OCI-LY7 (cell line): ENCODE measurements at places on chromosomes 11 and 22.
A peak's percentile ranks its signal among the peaks of the same experiment; 100 is the strongest.

GRCh38 chr11:111440416-111441205 lies 61.5 kb upstream of the POU2AF1 start:
- DNase-seq: no peak

GRCh38 chr22:27193215-27193614 lies 535.8 kb downstream of the MIAT start:
- DNase-seq: no peak

GRCh38 chr22:25200967-25201366 lies 1.3 kb downstream of the CRYBB3 start:
- DNase-seq: no peak

GRCh38 chr11:75151346-75152047 lies 590 bp downstream of the SLCO2B1 start:
- DNase-seq: no peak

GRCh38 chr22:31750365-31751284 lies 693 bp upstream of the PRR14L start:
- peak; percentile 22 for DNase-seq

DNA sequence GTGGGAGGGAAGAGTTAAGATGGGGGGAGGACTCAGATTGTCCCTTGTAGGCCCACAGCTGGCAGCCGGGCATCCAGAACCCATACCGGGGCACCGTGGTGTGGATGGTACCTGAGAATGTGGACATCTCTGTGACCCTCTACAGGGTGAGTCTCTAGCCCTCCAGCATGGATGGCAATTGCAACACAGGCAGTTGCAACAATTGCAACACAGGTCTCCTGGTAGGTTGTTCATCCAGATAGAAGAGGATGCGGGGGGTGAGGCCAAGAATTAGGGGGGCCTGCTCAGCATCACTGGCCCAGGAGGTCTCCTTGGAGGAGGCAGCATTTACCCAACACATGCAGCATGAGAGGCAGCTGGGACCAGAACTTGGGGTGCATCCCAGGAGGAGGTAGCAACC lies 3.4 kb downstream of the EHBP1L1 start:
- no peak for DNase-seq

DNA sequence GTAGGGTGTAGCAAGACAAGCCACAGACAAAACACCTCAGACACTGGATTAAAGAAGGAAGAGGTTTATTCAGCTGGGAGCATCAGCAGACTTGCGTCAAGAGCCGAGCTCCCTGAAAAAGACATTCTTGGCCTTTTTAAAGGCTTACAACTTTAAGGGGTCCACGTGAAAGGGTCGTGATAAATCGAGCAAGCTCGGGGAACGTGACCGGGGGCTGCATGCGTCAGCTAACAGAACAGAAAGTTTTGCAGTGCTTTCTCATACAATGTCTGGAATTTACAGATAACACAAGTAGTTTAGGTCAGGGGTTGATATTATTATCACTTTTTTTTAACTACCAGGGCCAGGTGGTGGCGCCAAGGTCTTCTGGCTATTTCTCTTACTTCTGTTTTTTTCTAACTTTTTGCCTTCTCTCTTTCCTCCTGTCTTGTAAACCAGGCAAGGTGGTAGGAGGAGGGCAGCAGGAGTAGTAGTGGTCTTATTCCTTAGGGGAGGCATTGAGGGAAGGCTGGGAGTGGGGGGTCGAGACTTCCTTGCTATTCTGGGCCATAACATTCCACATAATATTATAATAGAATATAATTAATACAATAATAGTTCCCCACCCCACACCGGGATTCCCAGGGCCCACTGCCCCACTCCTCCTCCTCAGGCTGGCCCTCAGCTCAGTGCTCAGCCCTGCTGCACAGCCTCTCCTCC lies 587 bp upstream of the ALDH3B1 start:
- peak; percentile 68 for DNase-seq

GRCh38 chr11:101721270-101721669 lies 137.5 kb upstream of the TRPC6 start:
- no peak for DNase-seq

GRCh38 chr11:61972672-61973475 lies 5.4 kb upstream of the FTH1 start:
- DNase-seq: no peak

- DNase-seq: peak; percentile 13
These were observed 67.9 kb upstream of the WNT7B start for GRCh38 chr22:46044621-46045458.
